ENCODE measurements at places on chromosomes 5 and 9. TPM values are rescaled to one million over a fixed set of nuclear protein-coding genes. Genes with fewer than 3 reads are reported as not detected.

DNA sequence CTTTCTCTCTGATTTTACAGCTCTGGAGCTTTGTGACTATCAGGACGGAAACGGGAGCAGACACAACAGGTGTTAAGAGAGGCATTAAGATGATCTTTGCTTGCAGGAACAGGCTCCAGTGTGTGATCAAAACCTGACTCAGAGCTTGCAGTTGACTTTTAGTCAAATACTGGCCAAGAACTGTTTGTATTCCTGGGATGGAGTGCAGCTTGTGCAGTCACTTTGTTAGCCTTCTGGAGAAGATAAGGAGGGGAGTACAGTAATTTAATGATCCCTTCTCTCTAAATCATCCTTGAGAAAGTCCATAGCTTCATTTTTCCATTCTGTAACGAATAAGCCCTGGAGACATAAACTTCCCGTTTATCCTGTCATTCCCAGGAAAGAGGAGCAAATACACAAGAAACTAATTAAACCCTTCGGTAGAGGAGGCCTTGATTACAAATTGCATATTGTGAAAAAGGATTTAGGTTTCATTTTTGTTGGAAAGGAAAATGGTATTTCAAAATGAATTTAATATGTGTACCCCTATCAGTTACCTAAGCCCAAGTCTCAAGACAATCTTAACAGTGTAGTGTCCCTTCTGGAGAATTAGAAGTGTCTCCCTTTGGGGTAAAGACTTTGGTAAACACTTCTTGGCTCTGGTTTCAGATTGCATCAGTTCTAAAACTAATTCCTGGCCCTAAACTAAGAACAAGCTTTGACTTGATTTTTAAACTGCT lies 3.1 kb upstream of the STOM start:
- DNase-seq, result no peak

DNA sequence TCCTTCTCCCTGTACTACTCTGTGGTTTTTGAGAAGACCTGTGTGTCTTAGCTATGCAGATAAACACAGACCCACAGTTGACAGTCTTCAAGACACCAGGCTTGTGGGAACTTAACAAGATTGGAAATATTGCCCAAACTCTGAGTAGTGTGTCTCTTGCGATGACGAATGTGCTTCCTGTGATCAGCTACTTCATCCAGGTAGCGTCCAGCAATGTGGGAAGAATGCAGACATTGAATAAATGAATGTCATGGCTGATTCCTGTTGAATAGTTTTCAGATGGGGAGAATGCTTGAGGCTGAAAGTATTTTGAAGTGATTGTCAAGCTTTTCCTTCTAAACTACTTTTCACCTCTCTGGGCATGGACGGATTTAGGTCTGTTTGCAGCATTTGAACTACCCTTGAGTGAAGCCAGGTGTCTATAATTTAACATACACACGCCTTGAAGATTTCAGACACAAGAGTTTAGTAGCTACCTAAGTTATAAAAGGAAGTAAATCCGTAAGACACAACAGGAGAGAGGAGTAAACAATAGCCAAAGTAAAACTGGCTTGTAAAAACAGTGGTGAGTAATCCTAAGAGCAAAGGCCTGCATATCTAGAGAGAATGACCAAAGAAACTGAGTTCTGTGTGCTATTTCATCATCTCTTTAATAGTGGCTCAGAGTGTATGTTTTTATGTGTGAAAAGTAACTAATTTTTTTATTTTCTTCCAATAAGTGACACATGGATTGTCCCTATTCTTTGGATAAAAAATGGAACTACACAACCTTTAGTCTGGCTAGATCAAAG lies 30.0 kb upstream of the ARL14EPL start:
- no peak for DNase-seq

- DNase-seq, result peak; percentile 88
Observed at GRCh38 chr9:78439190-78439865, 142.4 kb downstream of the PSAT1 start.

Gene SAP30L
- total RNA-seq, result 28.4 TPM

DNA sequence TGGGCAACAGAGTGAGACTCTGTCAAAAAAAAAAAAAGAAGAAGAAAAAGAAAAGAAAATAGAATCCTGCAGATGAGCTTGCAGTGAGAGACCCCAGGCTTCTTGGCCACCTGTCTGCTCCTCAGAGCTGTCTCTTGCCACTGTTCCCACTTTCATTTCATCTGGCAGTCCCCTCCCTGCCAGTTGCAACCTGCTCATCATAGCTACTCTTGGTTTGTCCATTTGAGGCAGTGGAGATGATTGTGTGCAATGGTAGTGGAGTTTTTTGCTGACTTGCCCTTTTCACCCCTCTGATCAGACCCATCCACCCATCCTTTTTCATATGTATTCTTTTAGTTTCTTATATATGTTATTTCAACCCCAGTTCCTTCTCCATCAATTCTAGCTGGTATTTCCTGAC lies 28.7 kb downstream of the ANKRD33B start:
- no peak for DNase-seq

DNA sequence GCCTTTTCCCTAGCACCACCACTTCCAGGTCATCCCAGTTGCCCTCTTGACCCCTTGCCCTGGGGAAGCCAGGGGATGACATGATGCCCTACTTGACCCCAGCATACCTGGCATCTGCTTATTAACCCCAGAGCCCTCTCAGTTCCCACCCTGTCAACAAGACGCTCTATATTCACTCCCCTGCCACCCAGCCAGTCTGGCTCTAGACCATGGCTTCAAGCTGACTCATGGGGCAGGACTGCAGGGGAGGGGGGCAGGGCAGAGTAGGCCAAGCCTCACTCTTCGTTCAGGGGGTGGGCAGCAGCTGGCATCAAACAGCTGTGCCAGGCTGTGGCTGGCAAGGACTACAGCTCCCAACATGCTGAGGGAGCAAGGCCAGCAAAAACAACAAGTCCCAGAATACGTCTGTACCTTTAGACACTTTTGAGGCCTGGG lies 5.3 kb downstream of the ATOSB start:
- DNase-seq, result no peak

- no peak for DNase-seq
Observed at GRCh38 chr5:79109527-79110492, 1.8 kb upstream of the BHMT start.

Gene SLC4A9
- not detected for total RNA-seq

Gene RANBP3L
- total RNA-seq, result not detected

Gene CTSL
- total RNA-seq, result 52.7 TPM

Gene CNTFR
- 0.78 TPM for total RNA-seq

GRCh38 chr5:136622747-136623146 lies 257.4 kb upstream of the TRPC7 start:
- no peak for DNase-seq

- DNase-seq, result no peak
Observed at GRCh38 chr9:83642793-83643192, 19.9 kb downstream of the IDNK start.

- no peak for DNase-seq
Observed at GRCh38 chr5:1522601-1523479, 920 bp downstream of the LPCAT1 start.

GRCh38 chr9:79471580-79472543 lies 99.9 kb upstream of the TLE4 start:
- DNase-seq, result peak; percentile 94

Gene ECSCR
- total RNA-seq, result 6.3 TPM

GRCh38 chr9:115349542-115349941 lies 231.6 kb upstream of the TNC start:
- no peak for DNase-seq

Gene CDKN2B-AS1
- not detected for total RNA-seq

DNA sequence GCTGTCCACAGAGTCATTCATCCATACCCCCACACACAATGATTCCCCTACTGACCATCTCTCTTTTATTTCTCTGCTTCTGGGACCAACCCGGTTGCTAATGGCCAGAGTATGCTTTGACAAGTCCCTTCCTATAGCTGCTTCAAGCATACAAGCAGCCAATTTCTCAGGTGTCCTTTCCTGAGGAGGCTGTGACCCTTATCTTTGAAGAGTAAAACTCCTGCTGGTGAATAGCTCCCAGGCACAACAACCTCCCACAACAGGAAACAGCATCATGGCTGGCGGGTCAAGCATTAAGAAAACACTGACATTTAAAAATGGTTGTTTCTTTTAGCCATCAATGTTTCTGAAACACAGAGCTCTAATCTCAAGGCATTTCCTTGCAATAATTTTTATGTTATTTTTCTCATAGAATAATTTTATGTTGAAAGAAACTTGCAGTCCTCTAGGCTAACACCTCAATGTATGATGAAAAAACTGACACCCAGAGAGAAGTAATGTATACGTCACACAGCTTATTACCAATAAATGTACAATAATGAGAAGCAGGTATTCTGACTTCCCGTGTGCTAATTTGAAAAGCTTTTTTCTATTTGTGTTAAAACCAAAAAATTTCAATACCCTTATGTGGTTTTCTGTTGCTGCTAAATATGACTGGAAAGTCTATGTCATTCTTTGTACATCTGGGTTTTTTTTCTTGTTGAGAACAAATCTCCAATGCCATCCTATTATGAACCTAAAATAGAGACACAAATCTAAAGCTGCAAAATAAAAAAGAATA lies 7.5 kb upstream of the PAM start:
- no peak for DNase-seq

DNA sequence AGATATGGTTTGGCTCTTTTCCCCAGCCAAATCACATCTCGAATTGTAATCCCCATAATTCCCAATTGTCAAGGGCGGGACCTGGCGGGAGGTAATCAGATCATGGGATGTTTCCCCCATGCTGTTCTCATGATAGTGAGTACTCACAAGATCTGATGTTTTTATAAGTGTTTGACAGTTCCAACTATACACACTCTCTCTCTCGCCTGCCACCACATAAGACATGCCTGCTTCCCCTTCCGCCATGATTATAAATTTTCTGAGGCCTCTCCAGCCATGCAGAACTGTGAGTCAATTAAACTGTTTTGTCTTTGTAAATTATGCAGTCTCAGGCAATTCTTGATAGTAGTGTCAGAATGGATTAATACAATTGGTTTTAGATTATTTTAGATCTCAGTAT lies 475.7 kb upstream of the CYLC2 start:
- DNase-seq, result no peak

Gene PLPP7
- total RNA-seq, result 8.2 TPM

DNA sequence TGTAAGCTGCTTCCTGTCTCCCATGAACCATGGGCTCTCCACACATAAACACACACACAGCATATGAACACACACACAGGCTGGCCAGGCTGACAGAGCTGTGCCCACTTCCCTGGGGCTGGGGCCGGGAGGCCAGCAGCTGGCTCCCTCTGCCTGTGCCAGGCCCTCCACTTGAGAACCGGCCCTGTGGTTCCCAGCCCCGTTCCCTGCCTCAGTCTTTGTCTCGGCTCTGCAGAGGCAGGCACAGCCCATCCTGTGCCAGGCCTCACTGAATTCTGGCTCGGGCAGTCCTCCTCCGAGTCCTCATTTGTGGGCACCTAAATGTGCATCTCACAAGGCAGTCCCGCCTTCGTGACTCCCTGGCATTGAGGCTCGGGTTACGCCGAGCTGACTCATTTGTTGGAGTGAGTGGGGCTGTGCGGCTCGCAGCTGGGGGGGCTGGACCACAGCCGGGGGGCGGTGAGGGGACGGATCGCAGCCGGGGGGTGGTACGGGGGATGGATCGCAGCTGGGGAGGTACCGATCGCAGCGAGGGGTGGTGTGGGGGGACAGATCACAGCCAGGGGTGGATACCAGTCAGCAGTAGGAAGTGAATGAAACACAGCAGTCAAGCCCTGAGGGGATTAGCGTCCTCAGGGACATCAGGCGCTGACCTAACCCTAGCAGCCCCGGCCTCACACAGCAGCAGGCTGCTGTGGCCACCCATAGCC lies 72.3 kb downstream of the PSMB7 start:
- DNase-seq, result peak; percentile 32

GRCh38 chr9:118362596-118362995 lies 658.4 kb downstream of the TLR4 start:
- no peak for DNase-seq

DNA sequence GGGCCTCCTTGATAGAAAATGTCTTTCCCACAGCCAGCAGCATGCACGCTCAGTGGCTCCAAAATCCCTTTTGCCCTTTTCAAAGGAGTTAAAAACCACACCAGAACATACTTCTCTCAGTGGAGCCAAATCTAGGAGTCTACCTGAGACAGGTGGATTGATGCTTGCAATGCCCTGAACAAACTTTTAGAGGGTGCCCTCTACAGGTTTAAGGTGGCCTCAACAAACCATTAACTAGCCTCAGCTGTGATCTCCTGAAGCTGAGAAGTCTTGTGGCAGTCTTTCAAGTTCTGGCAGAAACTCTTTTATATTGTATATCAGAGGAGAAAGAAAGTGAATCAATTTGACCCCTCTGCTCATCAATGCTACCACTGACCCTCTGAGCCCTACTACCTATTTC lies 125.4 kb downstream of the MED27 start:
- DNase-seq, result peak; percentile 37

- DNase-seq, result no peak
Observed at GRCh38 chr9:121088576-121088975, 13.8 kb downstream of the CNTRL start.

- DNase-seq, result no peak
Observed at GRCh38 chr5:150402229-150402773, 10.4 kb downstream of the CD74 start.

DNA sequence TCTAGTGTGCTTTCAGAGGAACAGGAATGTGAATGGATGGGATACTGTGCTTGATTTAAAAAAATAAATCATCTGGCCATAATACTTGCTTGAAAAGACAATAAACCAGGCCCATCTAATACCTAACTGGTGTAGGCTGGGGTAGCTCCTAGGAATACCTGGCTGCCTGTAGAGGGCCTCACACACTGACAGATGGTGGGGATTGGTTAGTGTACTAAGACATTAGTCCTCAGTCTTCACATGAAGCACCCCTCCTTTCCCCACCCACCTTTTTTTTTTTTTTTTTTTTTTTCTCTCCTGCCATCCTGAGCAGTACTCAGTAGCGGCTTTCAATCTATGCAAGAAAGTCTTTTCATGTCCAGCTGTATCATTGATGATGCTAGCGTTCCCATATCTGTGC lies 130.5 kb downstream of the ADGRV1 start:
- no peak for DNase-seq

DNA sequence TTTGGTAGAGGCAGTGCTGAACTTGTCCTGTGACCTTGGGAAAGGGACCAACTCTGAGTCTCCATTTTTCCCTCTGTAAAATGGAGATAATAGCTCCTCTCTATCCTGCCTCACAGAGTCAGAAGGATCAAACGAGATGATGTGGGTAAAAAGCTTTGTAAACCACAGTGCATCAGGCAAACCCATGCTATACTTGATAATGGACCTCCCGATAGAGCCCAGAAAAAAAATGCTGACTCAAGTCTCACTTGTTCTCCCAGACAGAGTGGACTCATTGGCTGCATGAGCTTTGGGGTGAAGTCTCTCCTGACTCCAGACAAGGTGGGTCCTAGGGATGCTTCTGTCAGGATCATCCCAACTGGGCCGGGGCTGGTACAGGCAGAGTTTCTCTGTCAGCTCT lies 32.0 kb downstream of the RGS3 start:
- no peak for DNase-seq

Gene CCDC192
- not detected for total RNA-seq
